ENCODE measurements at places on chromosomes 13 and 19.

GRCh38 chr19:10995926-10996600, 35.2 kb downstream of the SMARCA4 start:
- no peak for DNase-seq
- no peaks in the 10 kb centered on the region for H3K36me3 ChIP-seq
- H3K27me3 ChIP-seq: no peaks in the 10 kb centered on the region
- peaks cover 5% of the 10 kb centered on the region for H3K4me1 ChIP-seq
- no peak overlapping the region for H3K27ac ChIP-seq

DNA sequence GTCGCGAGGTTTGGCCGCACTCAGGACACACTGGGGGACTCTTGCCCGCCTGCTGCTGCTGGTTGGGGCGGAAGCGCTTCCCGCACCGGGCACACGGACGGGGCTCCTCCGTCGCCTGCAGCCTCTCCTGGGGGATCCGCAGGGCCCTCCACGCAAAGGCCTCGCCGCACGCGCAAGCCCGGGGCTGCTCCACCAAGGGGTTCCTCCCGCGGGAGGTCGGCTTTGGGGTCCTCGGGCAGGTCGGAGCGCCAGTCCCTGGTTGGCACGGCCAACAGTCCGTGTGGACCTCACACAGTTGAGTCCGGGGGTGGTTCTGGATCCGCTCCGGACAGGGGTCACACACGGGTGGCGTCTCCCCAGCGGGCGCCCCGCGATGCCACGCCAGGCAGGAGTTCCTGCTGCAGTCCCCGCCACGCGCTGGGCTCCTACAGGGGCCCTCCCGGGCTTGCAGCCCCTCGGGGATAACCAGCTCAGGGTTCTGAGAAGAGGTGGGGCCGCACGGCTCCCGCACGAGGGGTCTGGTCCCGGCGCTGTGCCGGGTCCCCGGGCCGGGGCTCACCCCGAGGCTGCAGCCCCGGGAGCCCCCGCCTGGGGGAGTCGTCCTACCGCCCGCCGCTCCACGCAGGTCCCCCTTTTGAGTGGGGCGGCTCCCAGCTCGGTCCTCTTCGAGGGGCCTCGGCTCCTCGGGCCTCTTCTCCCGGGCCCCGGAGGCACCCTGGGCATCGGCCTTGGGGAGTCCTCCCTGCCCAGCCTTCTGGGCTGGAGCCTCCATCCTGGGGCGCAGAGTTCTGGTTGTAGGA, 6.2 kb upstream of the ZNF497 start:
- H3K27me3 ChIP-seq: no peaks in the 10 kb centered on the region
- DNase-seq: no peak
- H3K36me3 ChIP-seq: no peaks in the 10 kb centered on the region
- no peak overlapping the region for H3K27ac ChIP-seq

- peak overlapping the region; percentile 23 for H3K27ac ChIP-seq
- H3K4me1 ChIP-seq: no peaks in the 10 kb centered on the region
- H3K4me3 ChIP-seq: peak overlapping the region; percentile 28
- DNase-seq: peak; percentile 92
- no peaks in the 10 kb centered on the region for H3K27me3 ChIP-seq
- peaks cover 5% of the 10 kb centered on the region for H3K36me3 ChIP-seq
These were observed 5.1 kb downstream of the NOTCH3 start for GRCh38 chr19:15195371-15196334.

DNA sequence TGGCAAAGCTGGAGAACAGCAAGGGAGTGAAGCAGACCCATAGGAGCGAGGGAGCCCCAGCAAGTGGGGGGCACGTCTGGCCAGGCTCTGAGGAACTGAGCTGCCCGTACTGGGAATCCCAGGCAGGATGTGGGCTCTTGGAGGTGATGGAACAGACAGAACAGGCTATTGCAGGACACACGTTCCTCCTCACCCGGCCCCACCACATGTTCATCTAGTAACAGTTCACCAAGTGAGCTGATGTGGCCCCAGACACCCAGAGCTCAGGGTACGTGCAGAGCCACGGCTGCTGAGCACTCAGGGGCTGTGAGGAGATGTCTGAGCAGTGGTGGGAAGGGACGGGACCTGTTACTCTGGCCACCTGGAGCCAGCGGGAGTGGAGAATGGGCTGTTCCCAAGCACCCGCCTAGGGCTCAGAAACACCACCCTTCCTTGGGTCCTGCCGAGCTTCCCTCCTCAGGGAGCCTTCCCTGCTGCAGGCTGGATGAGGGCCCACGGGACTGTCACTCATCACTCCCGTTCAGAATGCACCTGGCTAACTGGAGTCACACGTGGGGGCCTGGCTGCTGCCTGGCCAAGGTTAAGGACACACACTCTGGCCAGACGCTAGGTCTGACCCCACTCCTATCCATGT, 18.4 kb downstream of the ELL start:
- DNase-seq: no peak
- peak overlapping the region; percentile 26 for H3K27ac ChIP-seq
- H3K4me3 ChIP-seq: no peak overlapping the region
- peaks cover 56% of the 10 kb centered on the region for H3K4me1 ChIP-seq
- H3K27me3 ChIP-seq: no peaks in the 10 kb centered on the region

DNA sequence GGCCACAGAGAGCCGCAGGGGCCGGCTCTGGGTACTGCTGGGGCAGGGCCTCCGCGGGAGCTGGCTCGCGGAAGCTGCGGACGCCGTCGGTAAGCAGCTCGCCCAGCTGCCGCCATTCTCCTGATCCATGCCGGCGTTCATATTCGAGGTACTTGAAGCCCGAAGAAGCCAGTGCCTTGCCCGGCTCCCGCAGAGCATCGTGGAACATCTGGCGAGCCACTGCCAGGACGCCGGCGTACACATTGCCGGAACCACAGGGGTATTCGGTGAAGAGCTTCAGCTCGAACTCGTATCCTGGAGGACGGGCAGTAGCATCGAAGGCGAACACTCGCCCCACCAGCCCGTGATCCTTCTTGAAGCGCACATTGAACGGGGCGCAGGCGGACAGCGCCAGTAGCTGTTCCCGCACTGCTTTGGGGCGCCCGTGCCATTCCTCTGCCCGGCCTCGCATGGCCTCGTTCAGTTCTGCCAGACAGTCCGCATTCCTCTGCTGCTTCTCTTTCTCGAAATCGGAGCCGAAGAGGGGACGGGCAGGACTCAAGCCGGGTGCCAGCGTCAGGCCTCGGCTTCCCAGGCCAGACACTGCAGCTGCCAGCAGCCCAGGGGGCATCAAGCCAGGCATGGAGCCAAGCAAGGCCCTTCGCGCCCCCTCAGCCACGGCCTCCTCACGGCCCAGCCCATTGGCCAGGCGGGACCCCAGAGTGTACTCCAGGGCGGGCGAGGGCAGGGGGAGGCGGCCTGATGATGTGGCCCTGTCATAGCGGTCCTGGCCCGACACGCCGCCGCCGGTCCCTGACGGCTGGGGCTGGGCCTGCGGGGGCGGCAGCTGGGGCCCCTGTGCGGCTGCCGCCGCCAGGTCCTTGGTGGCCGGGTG, 1.0 kb downstream of the IRF2BP1 start:
- H3K4me1 ChIP-seq: peaks cover 31% of the 10 kb centered on the region
- H3K36me3 ChIP-seq: peaks cover 8% of the 10 kb centered on the region
- peak overlapping the region; percentile 86 for H3K27ac ChIP-seq
- no peak for DNase-seq

GRCh38 chr13:108957369-108958012, 328.1 kb downstream of the MYO16 start:
- peaks cover 7% of the 10 kb centered on the region for H3K27me3 ChIP-seq
- no peak overlapping the region for H3K27ac ChIP-seq
- H3K4me1 ChIP-seq: no peaks in the 10 kb centered on the region
- no peak for DNase-seq

- H3K4me3 ChIP-seq: no peak overlapping the region
- no peaks in the 10 kb centered on the region for H3K27me3 ChIP-seq
- no peaks in the 10 kb centered on the region for H3K4me1 ChIP-seq
- H3K36me3 ChIP-seq: no peaks in the 10 kb centered on the region
These were observed 5.9 kb upstream of the GPR18 start for GRCh38 chr13:99264051-99264450.

- no peaks in the 10 kb centered on the region for H3K27me3 ChIP-seq
- H3K36me3 ChIP-seq: no peaks in the 10 kb centered on the region
- H3K4me3 ChIP-seq: no peak overlapping the region
- H3K4me1 ChIP-seq: no peaks in the 10 kb centered on the region
- DNase-seq: no peak
- no peak overlapping the region for H3K27ac ChIP-seq
These were observed 174.3 kb downstream of the PTPRS start for GRCh38 chr19:5166262-5166661.

DNA sequence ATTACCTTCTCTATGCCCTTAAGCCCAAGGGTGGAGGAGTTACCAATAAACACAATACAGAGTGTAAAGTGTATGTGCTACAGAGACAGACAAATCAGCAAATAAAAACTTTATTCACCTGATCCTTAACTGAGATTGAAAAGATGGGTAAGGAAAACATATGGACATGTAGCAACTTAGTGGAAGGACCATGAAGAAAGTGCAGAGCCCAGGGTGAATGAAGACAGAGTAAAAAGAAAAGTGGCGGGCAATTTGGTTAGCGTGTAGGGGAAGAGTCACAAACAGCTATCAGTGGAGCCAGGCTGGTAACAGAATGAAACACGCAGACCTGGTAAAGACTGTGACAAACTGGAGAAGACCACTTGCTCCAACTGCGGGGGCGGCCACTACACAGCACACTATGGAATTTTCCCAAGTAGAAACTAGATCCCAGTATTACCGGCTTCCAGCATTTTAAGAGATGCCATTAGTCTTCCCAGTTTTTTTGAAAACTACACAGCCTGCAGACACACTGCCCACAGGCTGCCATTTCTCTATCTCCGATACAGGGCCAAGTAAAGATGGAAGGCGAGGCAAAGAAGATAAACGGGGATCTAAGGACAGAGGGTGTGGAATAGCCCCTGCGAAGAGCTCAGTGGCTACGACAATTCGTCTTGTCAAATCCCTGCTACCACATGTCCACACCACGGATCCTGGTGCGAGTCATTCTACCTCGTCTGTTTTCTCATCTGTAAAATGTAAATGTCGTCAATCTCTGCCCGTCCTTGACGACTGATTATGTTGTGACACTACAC, 1.2 kb downstream of the UQCRFS1 start:
- peak overlapping the region; percentile 87 for H3K4me3 ChIP-seq
- DNase-seq: no peak
- H3K36me3 ChIP-seq: no peaks in the 10 kb centered on the region
- peaks cover 38% of the 10 kb centered on the region for H3K4me1 ChIP-seq
- no peaks in the 10 kb centered on the region for H3K27me3 ChIP-seq
- H3K27ac ChIP-seq: no peak overlapping the region

- H3K36me3 ChIP-seq: no peaks in the 10 kb centered on the region
- no peak overlapping the region for H3K4me3 ChIP-seq
- H3K4me1 ChIP-seq: peaks cover 13% of the 10 kb centered on the region
- no peaks in the 10 kb centered on the region for H3K27me3 ChIP-seq
- no peak overlapping the region for H3K27ac ChIP-seq
These were observed 229.7 kb downstream of the KCNRG start for GRCh38 chr13:50244713-50245574.

DNA sequence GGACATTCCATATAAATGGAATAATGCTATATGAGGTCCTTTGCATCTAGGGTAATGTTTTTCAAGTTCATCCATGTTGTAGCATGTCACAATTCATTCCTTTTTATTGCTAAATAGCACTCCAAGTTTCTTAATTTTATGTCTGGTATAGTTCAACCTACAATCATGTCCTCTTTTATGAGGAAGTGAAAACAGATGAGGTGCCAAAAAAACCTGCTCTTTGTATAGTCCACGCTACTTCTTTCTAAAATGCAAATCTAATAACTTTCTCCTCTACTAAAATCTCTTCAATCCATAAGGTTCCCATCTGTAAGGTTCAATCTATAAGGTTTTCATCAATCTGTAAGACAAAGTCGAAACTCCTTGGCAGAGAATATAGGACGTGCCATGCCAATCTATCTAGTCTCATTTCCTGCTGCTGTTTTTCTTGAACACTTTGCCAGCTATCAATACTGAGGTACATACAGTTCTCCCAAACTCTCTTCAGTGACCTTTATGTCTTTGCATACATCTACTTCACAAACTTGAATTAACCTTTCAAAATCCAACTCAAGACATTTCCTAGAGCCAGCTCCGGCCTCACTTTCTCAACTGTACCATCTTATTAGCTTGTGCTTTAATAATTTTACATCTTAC, 33.7 kb downstream of the INTS6 start:
- H3K36me3 ChIP-seq: peaks cover 12% of the 10 kb centered on the region
- no peak overlapping the region for H3K4me3 ChIP-seq
- H3K4me1 ChIP-seq: peaks cover 17% of the 10 kb centered on the region
- H3K27me3 ChIP-seq: no peaks in the 10 kb centered on the region
- no peak for DNase-seq
- H3K27ac ChIP-seq: no peak overlapping the region

DNA sequence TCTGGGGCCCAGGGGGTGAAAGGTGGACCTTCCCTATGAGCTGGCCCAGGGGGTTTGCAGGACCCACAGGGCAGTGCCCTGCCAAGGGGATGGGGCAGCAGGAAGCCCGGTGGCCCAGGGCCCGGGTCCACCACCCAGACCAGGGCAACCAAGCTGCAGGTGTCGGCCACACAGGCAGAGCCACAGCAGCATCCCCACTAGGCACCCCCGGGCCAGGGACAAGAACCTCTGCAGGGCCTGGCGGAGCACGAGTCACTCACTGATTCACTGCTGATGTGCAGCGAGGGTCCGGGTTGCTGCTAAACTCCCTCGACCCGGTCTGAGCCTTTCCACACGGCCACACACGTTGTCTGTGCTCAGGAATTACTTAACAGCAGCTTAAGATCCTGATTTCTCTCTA, 8.8 kb downstream of the FZR1 start:
- H3K27ac ChIP-seq: no peak overlapping the region
- no peak for DNase-seq
- no peaks in the 10 kb centered on the region for H3K4me1 ChIP-seq
- no peak overlapping the region for H3K4me3 ChIP-seq
- H3K36me3 ChIP-seq: peaks cover 36% of the 10 kb centered on the region

DNA sequence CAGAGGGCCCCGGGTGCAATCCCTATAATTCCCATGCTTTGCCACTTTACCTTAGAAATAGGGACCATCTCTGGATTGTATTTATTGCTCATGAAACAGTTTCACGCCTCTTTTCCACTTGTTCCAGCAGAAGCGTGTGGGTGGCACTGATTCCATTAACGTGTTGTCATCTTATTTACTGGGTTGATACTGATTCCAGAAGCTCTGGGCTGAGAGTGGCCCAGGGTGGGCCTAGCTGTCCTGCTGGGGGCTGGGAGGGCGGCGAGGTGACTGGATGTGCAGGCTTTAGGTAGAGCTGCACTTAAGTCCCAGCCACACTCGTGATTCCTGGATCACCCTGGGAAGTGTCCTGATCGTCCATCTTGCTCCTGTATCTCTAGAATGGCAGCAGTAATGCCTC, 155.0 kb downstream of the TEX29 start:
- peaks cover 28% of the 10 kb centered on the region for H3K27me3 ChIP-seq
- no peaks in the 10 kb centered on the region for H3K4me1 ChIP-seq
- no peak overlapping the region for H3K27ac ChIP-seq
- H3K36me3 ChIP-seq: no peaks in the 10 kb centered on the region
- H3K4me3 ChIP-seq: no peak overlapping the region
- DNase-seq: no peak

- DNase-seq: no peak
- peaks cover 19% of the 10 kb centered on the region for H3K27me3 ChIP-seq
- no peaks in the 10 kb centered on the region for H3K36me3 ChIP-seq
- H3K4me1 ChIP-seq: no peaks in the 10 kb centered on the region
- H3K4me3 ChIP-seq: no peak overlapping the region
These were observed 16.3 kb upstream of the PARP4 start for GRCh38 chr13:24528816-24529398.

All from left lung (tissue), 14 donors.